ENCODE measurements at places on chromosomes 2 and 18.

- DNase-seq, result no peak
Measured at GRCh38 chr2:36338124-36338826, 17.3 kb upstream of the CRIM1 start.

DNA sequence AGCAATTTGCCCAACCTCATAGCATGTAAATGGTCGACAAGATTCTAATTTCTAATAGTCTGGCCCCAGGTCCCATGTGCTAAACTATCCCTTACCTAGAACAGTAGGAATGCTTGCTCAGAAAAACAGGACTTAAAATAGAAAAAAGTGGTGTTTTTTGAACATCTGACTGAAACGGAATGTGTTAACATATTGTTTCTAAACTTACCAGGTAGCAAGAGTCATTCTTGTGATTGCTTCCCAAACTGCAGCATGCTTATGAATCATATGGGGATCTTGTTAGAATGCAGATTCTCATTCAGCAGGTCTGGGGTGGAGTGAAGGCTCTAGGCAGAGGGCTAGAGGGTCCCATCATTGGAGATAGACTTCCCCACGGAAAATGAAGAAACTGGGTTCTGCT is 5.8 kb upstream of the SLC20A1 start:
- DNase-seq, result no peak

DNA sequence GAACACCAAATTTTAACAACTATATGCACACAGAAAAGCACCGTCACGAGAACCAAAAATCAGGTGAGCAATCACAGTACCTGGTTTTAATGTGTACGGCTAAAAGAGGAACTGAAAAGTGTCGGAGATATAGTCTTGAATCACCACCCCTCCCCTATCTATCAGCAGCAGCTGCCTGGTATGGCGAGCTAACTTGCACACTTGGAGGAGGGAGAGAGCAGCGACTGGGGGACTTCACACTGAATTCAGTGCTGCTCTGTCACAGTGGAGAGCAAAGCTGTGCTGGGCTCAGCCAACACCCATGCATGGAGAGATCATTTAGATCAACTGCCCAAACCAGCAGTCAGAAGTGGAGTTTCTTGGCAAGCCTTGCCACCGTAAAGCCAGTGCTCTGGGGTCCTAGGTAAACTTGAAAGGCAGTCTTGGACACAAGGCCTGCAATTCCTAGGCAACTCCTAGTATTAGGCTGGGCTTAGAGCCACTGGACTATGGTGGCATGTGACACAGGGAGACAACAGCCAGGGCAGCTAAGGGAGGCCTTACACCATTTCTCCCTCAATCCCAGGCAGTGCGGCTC is 89.2 kb upstream of the CD226 start:
- peak; percentile 92 for DNase-seq

GRCh38 chr2:144052083-144052482 is 467.8 kb downstream of the ZEB2 start:
- DNase-seq, result no peak

DNA sequence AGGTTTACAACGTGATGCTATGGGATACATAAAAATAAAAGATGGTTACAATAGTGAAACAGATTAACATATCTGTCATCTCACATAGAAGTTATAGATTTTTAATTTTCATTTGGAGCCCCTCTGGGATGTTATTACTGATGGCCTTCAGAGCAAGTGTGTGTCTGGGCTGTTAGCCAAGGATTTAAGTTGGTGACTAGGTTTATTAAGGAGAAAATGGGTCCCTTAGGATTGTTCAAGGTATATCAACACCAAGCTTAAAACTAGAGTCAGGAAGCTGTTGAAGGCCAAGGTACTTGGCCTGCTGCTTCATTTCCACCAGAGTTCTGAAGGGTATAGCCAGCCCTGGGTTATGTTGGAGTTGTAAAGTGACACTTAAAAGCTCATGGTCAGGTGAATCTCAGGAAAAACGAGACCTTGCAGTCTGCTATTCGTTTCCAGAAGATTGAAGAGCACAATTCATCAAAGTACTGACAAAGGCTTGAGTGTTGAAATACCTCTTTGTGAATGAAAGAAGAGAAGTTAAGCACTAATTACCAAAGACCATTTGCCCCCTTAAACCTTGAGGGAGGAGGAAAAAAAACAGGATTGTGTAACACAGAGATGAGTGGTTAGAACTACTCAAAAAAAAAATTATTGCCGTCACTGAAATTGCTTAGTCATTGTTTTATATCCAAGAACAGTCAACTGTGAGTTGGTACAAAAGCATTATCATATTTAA is 48.4 kb downstream of the MAP2 start:
- DNase-seq, result no peak

DNA sequence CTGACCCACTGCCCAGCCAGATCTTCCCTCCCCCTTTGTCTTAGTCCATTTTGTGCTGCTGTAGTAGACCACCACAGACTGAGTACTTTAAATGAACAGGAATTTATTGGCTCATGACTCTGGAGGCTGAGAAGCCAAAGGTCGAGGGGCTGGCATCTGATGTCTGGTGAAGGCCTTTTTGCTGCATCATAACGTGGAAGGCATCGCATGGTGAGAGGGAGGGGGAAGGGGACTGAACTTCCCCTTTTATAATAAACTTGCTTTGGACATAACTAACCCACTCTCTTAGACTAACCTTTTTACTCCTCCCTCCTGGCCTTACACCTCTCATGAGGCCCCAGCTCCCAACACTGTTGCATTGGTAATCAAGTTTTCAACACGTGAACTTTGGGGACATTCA is 83.8 kb downstream of the MAP4K4 start:
- DNase-seq, result peak; percentile 32

DNA sequence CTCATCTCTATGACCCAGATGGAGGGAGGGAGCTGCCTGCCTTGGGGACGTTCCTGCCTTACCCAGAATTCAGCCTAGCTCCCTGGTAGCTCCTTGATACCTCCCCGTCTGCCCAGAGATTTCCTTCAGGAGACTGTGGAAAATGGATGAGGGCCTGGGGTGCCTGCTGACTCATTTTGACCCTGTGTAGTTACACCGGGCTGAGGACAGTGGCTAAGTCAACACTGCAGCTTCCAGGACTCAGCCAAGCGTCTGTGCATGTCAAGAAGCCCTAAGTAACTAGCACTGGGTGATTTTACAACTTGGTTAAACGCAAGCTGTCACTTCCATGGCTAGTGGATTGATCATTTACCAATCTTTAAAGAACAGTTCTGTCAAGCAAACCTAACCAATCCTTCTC is 23.3 kb upstream of the EPAS1 start:
- DNase-seq, result no peak

DNA sequence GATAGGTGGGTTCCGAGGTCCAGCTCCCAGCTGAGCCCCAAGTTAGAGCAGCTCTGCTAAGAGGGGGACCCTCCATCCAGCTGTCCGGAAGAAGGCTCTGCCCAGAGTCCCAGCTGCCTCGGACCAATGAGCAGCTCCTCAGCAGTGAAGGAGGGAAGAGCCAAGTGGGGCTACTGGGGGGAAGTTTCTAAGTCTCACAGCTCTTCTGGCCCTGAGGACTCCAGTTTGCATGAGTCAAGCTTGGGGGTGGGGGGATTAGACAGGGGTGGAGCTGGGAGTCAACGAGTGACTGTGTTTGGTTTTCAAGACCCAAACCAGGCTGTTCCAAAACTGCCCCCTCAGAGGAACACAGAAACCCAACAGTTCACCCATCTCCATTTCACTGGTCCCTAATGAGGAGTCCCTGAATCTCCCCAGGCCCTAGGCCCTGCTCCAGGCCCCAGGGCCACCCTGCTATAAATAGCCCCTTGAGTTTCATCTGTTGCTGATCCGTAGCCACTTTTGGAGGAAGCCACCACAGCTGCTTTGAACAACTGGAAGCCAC is 100.9 kb downstream of the TNS1 start:
- DNase-seq, result no peak

DNA sequence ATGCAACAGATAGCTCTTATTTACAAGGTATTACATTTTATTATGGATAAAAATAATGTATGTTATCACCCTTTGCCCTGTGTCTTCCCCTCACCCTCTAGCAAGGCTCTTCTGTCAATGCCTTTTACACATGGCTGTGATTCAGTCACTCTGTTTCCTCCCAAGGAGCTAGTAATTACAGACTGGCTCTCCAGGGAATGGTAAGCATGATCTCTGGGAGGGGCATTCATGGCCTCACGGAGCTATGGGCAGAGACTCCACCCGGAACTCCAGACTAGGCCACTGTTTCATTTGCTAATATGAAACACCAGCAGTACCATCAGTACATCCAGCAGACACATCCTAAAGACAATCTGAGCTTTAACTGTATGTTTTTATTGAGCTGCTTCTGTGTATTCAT is 410.9 kb upstream of the CYRIA start:
- no peak for DNase-seq

GRCh38 chr2:54666131-54666633 is 57.3 kb upstream of the EML6 start:
- DNase-seq, result no peak

DNA sequence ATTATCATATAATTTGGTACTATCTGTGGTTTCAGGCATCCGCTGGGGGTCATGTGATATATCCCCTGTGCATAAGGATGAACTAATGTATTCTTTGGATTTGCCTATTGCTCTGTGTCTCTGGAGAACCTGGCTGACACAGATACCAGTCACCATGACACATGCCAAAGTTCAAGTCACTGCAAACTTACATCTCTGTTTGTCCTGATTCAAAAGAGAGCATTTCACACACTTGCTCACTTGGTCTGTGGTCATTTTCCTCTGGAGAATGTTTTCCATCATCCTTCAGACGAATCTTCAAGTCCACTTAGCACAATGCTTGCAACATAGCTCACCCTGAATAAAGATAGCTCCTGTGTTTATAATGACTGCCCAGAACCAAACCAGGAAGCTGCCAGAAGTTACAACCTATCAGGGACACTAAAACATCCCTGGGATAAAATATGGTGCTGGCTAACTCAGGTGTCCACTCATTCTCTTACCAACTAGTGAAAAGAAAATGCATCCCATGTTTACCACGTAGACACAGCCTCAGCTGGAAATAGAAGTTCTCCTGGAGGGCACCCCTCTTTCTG is 18.1 kb downstream of the SULT1C3 start:
- DNase-seq, result no peak

- DNase-seq, result no peak
Measured at GRCh38 chr2:168186452-168186851, 60.9 kb downstream of the STK39 start.

DNA sequence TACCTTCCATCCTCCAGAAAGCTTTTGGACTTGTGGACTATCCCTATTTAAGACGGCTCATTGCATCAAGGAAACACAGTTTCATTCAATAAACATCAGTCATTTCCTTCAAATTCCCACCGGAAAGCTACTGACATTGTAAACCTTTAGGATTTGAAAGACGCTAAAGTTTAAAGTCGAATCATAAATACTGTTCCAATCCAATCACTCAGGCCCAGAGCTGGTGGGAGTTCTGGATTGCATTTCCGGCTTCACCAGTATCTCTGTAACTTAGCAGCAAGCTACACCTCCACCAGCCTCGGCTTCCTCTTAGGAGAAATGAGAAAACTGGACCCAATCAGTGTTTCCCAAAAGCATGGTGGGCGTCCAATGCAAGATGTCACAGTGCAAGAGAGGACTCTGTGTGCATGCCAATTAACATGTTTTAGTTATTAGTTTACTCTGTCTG is 1.6 kb downstream of the WDFY1 start:
- DNase-seq, result no peak

DNA sequence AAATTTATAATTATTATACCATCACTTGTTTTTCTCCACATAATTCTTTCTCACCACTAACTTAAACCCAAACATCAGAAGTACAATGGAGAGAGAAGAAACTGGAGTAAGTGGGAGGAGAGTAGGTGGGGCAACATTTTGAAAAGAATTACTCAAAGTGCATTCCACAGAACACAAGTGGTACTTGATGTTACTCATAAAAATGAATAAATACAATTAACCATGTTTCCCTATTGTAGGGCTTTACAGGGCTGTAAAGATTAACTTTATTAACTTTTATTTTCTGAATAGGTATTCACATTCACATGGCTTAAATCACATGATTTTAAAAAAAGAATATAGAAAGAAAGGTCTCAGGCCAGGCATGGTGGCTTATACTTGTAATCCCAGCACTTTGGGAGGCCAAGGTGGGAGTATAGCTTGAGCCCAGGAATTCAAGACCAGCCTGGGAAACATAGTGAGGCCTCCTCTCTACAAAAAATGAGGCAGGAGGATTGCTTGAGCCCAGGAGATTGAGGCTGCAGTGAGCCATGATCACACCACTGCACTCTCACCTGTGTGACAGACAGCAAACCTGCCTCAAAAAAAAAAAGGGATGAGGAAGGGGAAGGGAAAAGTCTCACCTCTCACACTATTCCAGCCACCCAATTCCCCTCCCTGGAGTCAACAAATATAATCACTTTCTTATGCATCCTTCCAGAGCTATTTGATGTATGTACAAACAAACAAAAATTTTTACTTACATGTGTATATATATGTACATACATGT is 47.1 kb downstream of the KCNG3 start:
- no peak for DNase-seq

GRCh38 chr2:73922681-73923080 is 4.0 kb upstream of the DGUOK start:
- no peak for DNase-seq

- DNase-seq, result no peak
Measured at GRCh38 chr18:50006470-50007046, 188.4 kb downstream of the MYO5B start.

GRCh38 chr18:58118536-58118935 is 74.5 kb downstream of the NEDD4L start:
- no peak for DNase-seq

DNA sequence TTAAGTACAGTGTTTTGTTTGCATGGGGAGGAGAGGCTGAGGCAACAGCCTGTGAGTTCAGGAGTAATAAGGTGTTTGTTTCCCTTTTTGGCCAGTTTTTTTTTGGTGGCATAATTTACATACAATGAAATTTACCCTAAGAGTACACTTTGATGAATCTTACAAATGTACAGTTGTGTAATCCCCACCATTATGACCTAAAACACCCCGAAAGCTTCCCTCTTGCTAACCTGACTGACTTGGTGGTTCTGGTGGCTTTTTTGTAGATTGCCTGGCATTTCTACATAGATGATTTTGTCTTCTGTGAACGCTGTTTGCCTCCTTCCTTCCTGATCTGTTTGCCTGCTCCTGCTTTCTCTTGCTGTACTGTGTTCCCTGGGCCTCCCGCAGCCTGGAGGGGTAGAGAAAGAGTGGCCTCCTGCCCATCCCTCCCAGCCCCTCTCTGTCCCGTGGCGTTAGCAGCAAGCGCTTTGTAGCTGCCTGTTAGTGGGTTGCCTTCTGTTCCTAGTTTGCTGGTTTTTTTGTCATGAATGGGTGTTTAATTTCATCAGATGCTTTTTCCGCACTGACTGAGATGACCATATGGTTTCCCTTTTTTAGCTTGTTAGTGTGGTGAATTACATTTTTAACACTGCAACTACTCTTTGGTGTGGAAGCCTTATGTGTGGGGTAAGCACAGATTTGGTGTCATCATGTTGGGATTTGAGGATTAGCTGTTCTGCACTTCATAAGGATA is 32.1 kb downstream of the ASAP2 start:
- no peak for DNase-seq

- DNase-seq, result no peak
Measured at GRCh38 chr2:162704496-162704895, 134.1 kb downstream of the KCNH7 start.
